ENCODE measurements at places on chromosomes 2 and 18. TPM values are rescaled to one million over a fixed set of nuclear protein-coding genes. Genes with fewer than 3 reads are reported as not detected.

The GCC2 gene
- polyA plus RNA-seq, result 15.3 TPM

The HRH4 gene
- polyA plus RNA-seq, result 0.05 TPM

The OTOF gene
- 0.10 TPM for polyA plus RNA-seq

The SP140 gene
- polyA plus RNA-seq, result 1.0 TPM

The MC5R gene
- polyA plus RNA-seq, result not detected

The DUSP11 gene
- 18.0 TPM for polyA plus RNA-seq

- no peak for DNase-seq
Measured at GRCh38 chr2:36499128-36499820, 98.7 kb downstream of the FEZ2 start.

DNA sequence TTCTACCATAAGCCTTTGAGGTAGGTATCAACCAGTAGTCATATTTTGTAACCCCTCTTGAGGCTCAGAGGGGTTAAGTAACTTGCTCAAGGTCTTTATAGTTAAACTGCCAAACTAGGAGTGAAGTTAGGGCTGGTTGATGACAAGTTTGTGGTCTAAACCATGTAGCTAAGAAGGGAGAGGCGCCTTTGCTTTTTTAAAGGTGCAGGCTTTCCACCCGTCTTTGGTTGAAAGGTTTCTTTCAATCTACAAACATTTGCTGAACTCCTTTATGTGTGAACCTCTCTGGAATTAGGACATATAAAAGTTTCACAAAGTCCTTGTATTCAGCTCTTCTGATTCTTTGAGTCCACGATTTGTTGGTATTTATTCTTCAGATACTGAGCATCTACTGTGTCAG is 2.4 kb upstream of the MTA3 start:
- no peak for DNase-seq

- DNase-seq, result no peak
Measured at GRCh38 chr2:132659331-132659730, 10.7 kb downstream of the LYPD1 start.

GRCh38 chr2:227717687-227718567 is at the start of gene SLC19A3:
Gene SLC19A3 (minus strand): TSS chr2:227718028. CDS start chr2:227702318, 15,710 bp downstream.
- peak; percentile 58 for DNase-seq

GRCh38 chr2:64262071-64262470 is 117.9 kb upstream of the PELI1 start:
- no peak for DNase-seq

DNA sequence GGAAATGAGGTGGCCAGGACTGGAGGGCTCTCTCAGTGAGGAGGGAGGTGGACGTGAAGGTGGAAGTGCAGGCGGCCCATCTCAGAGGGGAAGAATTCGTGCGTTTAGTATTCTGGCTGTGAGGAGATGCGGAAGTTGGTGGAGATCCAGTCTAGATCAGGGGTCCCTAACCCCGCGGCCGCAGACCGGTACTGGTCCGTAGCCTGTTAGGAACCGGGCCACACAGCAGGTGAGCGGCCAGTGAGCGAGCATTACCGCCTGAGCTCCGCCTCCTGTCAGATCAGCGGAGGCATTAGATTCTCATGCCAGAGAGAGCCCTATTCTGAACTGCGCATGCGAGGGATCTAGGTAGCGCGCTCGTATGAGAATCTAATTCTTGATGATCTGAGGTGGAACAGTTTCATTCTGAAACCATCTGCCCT is 1.6 kb upstream of the FHOD3 start:
- no peak for DNase-seq

GRCh38 chr2:60438131-60438530 is 115.3 kb downstream of the BCL11A start:
- no peak for DNase-seq

GRCh38 chr2:137411585-137411984 is 552.7 kb upstream of the HNMT start:
- DNase-seq, result no peak

- DNase-seq, result no peak
Measured at GRCh38 chr2:23649819-23650218, 264.8 kb downstream of the KLHL29 start.

DNA sequence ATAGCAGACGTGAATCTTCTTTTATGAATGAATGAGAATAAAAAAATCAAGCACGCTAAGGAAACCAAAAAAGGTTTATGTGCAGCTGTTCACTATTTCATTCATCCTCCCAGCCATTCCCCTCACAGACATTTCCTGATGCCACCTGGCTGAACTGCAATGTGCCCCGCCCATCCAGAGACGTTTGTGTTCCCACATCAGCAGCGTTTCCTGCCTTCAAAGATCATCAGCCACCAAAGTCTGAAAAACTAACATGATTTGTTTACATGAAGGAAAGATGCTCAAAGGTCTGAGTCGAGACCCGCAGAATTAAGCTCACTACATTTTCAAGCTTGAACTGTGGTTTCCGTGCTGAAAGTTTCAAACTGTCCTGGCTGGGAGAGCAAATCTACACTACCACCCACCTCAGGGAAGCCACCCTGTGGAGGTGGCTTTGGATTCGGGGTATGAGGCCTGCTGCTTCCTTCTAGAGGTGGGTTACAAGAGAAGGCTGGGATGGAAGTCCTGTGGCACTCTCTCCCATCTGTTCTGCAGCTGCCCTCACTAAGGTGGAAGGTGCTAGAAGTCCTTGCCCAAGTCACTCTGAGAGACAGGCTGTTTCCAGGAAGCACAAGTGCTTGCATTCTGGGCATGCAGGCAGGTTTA is 201.3 kb upstream of the OSR1 start:
- DNase-seq, result no peak

- no peak for DNase-seq
Measured at GRCh38 chr2:61055557-61055956, 10.1 kb upstream of the SANBR start.

- DNase-seq, result no peak
Measured at GRCh38 chr2:134502104-134502503, 216.7 kb downstream of the TMEM163 start.

DNA sequence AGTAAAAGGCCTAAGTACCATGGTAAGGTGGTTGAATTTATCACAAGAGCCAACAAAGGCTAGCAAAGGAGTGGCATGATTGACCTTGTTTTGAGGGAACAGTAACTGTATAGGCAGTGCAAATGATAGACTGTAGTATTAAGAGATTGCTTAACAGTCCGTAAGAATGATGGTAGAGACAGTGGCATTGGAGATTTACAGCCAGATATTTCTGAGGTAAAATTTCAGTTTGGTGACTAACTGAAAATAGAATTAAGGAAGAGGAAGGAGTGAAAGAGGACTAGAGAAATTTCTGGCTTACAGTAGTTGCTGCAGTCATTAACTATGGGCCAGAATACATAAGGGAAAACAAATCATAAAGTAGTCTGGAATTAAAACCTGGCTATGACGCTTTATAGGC is 4.4 kb upstream of the BAZ2B start:
- DNase-seq, result no peak

GRCh38 chr18:5628512-5629255 is 84.9 kb upstream of the EPB41L3 start:
- no peak for DNase-seq

DNA sequence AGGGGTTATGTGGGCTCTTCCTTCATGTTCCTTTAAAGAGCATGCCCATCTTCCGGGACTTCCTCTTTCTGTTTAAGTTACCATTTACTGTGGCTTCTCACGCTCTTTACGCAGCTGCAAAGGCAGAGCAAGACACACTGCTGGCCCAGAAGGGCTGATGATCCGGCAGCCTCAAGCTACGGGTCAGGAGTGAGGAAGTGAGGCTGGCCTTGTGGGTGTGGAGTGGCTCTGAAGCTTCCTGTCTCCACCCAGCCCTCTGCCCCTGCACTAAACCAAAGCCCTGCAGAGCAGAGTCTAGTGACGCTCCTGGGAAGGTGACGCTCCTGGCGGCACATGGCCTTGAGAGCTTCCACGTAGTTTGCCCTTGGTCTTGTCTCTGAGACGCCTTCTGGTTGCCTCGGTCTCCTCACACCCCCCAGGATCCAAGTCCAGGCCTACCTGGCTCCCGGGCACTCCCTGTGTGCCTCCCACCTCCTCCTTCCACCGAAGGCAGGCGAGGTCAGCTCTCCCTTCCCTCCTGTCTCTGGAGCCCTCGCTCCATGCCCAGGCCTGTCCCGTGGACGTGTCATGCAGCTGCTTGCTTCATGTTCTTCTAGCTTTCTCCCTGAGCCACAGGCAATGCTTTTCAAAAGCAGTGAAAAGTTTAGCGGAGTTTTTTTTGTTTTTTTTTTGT is 50.3 kb downstream of the ARL4C start:
- no peak for DNase-seq

DNA sequence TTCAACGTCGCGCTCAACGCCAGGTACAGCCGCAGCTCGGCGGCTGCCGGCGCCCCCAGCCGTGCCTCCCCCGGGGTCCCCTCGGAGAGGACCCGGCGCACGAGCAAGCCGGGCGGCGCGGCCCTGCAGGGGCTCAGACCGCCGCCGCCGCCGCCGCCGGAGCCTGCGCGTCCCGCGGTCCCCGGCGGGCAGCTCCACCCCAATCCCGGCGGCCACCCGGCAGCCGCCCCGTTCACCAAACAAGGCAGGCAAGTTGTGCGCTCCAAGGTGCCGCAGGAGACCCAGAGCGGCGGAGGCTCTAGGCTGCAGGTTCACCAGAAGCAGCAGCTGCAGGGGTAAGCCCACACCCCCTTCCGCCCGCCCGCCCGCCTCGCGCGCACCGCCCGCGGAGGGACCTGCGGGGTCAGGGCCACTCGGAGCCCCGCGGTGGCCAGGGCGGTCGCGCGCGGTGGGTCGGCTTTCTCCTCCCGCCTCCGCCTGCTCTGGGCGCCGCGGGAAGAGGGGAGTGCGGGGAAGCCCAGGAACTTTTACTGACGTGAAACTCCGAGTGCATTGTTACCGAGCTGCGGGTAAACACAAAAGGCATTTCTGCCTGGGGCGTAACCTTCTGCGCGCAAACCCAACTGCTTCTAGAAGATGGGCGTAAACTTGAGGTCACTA is 861 bp downstream of the LTBP1 start:
- DNase-seq, result peak; percentile 35

GRCh38 chr2:99852376-99852934 is 289.9 kb downstream of the AFF3 start:
- DNase-seq, result no peak

- DNase-seq, result no peak
Measured at GRCh38 chr2:228426502-228427216, 245.2 kb upstream of the SPHKAP start.

Measured in urinary bladder (tissue), 4 donors.